ENCODE measurements at places on chromosomes 12 and 14.

DNA sequence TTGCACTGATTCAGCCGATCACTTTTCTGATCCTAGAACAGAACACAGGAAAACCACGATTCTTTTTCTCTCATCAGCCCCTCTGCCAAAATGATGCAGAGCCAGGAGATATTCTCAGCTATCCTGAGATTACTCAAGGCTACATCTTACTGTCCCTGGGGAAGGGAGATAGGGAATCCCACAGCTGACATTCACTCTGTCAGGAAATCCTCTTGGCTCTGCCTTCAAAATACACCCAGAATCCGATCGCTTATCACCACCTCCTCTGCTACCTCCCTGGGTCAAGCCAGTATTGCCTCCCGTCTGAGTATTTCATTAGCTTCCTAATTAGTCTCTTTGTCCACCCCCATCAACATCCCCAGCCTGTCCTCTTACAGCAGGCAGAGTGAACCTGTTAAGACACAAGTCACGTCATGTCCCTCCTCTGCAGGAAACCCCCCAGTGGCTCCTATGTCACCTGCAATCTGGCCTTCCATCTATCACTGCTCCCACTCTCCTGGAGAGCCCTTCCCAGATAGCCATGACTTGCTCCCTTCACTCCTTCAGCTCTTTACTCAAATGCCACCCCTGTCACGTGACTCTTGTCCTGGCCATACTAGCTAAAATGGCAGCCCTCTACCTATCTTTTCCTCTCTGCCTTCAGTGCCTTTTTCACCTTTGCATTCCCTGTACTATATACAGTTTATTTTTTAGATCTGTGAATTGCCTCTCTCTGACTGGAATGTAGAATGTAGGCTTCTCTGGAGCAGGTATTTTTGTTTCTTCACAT, 70.3 kb downstream of the GALNT4 start:
- DNase-seq: no peak

- no peak for DNase-seq
Measured at GRCh38 chr14:102768223-102769048, 8.8 kb upstream of the TRAF3 start.

DNA sequence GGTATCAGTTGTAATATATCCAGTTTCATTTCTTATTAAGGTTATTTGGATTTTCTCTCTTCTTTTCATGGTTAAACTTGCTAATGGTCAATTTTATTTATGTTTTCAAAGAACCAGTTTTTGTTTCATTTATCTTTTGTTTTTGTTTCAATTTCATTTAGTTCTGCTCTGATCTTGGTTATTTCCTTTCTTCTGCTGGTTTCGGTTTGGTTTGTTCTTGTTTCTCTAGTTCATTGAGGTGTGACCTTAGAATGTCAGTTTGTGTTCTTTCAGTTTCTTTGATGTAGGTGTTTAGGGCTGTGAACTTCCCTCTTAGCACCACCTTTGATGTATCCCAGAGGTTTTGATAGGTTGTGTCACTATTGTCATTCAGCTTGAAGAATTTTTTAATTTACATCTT, 145.6 kb upstream of the SLCO1B1 start:
- no peak for DNase-seq

DNA sequence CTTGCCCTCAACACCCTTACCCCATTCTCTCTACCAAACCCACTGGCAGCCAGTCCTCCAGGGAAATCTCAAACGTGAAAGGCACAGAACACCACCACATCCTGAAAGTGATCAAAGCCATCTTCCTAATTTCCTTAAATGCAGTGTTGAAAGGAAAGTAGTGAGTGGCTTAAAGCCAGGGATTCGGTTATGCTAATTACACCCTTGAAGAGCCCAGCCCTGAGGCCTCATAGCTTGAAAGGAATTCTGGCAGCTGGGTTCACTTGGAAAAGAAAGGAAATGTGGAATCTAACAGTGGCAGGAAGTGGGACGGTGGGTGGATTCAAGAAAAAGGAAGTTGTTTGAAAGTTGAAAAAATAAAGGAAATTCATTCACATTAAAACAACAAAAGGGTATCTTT, 73.0 kb upstream of the FICD start:
- no peak for DNase-seq

DNA sequence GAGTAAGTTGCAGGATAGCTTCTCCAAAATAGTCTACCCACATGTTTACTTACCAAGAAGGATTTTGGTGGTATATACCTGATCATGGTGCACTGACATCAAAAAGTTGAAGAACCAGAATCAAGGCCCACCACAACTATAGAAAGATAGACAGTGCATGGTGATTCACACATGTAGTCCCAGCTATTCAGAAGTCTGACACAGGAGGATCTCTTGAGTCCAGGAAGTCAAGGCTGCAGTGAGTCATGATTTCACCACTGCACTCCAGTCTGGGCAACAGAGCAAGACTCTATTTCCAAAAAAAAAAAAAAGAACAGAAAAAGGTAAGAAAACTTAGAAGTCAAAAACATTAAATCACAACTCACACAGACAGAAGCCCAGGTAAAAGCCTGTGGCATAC, 422.2 kb upstream of the FOXG1 start:
- no peak for DNase-seq

DNA sequence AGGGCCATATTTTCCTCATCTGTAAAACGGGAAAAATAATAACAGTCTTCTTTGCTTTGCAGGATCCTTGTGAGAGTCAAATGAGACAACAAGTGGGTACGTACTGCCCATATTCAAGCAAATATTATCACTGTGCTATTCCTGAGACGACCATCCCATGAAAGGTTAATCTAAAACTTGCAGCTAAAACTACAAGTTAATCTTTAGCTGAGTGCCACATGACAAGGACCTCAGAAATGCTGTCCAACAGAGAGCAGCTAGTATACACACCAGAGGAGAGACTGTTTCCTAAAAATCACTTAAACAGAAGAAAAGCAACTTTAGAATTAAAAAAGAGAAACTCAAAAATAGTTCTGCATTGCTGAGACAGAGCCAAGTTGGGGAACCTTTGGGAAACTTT, 162.7 kb upstream of the TMTC2 start:
- DNase-seq: no peak

DNA sequence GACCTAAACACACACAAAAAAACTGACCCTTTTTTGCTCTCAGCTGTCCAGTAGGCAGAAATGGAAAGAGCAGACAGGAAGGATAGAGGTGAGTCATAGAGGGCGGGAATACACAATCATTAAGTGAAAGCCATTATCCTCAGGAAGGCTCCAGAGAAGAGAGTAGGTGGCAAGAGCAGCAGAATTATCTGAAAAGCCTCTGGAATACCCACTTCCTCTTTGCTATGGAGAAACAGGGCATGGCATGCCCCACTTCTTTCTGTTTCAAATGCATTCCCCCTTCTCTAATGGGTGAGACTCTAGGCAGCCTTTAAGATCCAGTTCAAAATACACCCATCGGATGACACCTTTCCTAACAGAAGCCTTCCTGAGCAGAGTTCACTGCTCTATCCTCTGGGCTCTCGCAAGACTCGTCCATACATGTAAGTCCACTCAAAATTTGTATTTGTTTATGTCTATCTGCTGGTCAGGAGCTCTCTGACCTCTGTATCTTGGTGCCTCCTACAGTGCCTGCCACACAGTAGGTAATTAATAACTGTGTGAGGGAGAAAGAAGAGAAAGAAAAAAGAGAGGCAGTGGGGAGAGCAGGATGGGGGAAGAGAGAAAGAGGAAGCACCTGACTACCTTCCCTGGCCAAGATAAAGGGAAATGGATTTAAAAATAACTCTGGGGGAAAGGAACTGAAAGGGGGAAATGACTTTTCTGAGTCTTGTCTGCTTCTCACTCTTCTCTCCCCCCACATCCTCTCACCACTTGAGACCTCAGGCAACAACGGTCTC, 8.5 kb downstream of the KLHL33 start:
- no peak for DNase-seq

DNA sequence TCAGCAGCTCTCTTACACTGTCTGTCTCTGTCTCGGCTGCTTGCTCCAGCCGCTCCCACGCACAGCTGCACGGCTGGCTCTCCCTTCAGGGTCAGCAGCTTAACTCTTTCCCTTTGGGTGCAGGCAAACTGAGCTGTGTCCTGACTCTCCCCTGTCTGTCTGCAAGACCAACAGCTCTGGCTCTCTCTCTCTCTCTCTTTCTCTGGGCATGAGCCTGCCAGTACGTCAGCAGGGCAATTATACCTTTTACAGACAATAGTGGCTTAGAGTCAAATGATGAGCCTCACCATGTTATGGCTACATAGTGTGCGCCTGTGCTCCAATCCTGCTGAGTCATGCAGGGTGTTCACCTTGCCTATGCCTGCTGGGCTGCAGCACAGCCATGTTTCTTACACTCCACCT, 120.5 kb upstream of the DDHD1 start:
- no peak for DNase-seq

- DNase-seq: peak; percentile 69
Measured at GRCh38 chr12:26097046-26097878, 27.6 kb downstream of the BHLHE41 start.

DNA sequence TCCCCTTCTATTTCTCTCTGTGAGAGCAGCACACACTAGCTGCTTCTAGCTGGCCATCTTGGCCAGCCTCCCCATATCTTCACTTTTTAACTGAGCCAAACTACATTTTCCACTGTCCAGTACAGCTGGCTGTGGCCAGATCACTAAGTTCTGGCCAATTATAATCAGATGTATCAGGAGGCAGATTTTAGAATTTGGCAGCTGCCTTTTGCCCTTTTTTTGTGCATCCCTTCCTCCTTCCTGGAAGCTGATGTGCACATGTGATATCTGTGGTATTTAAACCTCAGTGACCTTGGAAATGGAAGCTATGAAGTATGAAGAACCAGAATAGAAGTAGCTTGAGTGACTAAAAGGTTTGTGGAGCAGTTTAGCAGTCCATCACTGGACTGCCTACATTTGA, 49.8 kb upstream of the ANO6 start:
- DNase-seq: no peak

DNA sequence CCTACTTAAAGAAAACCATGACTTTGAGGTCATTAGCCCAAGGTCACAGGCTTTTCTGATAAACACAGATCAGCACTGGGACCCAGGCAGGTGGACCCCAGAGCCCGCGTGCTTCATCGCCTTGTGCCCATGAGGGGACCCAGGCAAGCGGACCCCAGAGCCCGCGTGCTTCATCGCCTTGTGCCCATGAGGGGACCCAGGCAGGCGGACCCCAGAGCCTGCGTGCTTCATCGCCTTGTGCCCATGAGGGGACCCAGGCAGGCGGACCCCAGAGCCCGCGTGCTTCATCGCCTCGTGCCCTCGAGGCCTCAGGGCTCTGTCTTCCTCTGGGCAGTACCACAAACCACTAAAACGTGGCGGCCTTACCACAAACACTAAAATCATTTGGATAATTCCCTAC, 31.7 kb downstream of the STX2 start:
- no peak for DNase-seq

DNA sequence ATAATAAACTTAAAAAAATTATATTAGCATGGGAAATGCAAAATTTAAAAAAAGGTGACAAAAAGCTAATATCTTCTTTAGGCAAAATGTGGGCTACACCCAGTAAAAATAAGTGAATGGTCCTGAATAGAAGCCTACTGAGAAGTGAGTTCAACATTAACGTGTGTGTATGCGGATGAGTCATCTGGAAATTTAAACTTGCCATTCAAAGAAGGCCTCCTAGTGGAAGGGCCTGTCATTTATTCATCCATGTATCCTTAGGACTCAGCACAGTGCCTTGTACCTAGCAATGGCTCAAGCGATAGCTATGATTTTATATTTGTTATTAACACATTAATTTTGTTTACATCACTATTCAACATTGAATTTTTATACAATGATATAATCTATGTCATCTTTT, 226.2 kb downstream of the NUBPL start:
- no peak for DNase-seq

Measured in NCI-H526 treated with DMSO at 0.1 percent for 48 hours (cell line).